ENCODE measurements at places on chromosomes 16 and 17.

DNA sequence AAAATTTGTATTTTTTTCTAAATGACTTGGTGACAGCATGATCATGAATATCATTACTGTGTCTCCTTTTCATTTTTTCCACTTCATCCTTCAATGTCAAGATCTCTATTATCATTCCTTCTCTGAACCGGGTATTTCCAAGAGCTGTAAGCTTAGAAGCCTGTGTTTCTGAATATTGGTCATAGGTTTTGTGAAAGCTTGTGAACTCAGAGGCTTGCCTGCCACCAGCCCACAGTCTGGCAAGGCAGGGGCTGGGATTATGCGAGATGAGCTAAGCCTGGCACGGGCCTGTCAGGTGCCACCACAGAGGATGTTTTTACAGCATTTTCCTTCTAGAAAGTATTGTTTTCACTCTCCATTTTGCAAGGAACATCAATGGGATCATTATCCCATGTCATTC is 92.8 kb downstream of the MYH10 start:
- no peak for DNase-seq

DNA sequence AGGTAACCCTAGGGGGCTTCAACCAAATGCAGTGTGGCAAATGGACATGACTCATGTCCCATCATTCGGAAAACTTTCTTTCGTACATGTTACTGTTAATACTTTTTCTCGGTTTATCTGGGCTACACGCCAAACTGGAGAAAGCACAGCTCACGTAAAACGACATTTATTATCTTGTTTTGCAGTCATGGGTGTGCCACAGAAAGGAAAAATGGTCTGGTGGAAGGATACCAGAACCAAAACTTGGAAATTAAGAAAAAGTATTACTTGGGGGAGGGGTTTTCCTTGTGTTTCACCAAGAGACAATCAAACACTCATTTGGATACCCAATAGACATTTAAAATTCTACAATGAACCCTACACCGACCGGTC is 23.6 kb downstream of the ALOX15B start:
- DNase-seq = no peak

DNA sequence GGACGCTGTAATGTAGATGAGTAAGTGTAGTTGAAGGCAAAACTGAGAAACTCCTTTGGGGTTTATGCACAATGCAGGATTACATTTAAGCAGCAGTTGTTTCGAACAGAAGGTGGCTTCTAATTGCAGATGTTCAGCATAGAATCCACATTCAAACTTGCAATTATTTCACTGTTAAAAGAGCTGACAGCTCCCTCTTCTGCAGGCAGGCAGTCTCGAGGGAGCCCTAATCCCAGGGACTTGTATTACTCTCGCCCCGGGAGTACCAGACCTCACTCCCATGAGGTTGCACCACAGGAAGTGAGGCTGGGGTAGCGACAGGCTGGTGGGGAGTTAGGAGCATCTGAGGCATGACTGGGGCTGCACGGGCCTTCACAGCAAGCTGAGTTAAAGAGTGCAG is 484.3 kb upstream of the EEF2KMT start:
- no peak for DNase-seq

DNA sequence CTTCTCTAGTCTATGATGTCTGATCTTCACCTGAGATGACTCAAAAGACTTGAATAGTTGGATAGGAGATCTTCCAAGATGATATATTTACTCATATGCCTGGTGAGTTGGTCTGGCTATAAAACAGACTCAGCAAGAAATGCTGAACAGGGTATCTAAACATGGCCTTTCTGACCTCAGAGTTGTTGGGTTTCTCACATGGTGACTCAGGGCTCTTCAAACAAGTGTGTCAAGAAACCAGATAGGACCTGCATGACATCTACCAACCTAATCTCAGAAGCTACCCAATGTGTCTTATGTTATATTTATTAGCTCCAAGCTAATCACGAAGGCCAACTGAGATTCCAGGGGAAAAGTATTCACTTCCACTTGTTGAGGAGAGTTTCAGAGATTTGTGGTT is 1477.3 kb downstream of the CDH8 start:
- no peak for DNase-seq

DNA sequence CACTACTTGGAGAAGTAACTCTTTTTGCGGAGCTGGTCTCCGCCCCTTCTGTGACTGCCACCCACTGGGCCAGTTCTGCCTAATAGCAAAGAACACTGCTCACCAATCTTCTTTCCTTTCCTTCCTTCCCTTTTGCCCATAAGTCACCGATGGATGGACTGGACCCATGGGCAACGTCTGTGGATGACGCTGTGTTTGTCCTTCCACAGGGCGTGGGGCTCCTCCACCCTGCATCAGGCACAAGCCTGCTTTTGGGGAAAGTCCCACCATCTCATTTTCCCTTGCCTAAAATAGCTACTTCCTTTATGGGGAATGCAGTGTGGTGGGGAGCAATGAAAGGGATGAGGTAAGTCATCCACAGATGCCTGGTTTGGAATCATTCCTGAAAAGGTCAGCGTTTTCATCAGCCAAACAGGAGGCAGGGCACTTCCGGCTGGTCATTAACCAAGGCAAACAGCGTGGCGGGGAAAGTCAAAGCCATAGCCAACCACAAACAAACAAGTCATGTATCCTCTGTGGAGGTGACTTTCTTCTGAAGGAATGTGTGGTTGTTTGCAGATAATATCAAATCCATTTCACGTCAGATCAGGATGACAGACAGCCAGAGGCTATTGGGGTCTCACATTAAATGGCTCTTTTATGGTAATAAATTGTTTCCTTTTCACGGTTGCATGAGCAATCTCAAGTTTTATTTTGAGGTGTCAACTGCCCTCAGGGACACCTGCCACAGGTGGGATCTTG is 30.7 kb upstream of the MED9 start:
- DNase-seq = peak; percentile 96
